Stimulated activated CD8-positive, alpha-beta memory T cell treated with anti-CD3 and anti-CD28 coated beads, Interleukin-7, amount 100 ng/mL, for 4 hours (primary cell): ENCODE measurements at places on chromosomes 1 and 21.

- DNase-seq, result no peak
These were observed 10.8 kb upstream of the ERMAP start for GRCh38 chr1:42806171-42806570.

GRCh38 chr1:181898773-181899172 is 162.7 kb downstream of the ZNF648 start:
- DNase-seq, result no peak

DNA sequence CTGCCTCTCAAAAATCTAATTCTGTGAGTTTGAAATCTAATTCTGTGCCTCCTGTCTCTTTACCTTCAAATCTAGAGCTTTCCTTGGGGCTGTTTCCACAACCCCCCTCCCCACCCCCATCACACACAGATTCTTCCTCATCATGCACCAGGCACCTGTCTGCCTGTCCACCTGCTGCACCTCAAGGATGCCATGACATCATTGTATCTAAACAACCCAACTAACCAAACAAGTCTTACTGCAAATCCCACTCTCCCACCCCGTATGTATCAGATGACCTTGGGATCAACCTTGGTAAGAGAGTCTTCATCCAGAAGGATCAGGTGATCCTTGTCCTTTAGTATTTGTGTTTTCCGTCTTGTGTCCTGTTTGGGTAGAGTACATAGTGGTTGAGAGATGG is 102.7 kb upstream of the SIM2 start:
- no peak for DNase-seq

DNA sequence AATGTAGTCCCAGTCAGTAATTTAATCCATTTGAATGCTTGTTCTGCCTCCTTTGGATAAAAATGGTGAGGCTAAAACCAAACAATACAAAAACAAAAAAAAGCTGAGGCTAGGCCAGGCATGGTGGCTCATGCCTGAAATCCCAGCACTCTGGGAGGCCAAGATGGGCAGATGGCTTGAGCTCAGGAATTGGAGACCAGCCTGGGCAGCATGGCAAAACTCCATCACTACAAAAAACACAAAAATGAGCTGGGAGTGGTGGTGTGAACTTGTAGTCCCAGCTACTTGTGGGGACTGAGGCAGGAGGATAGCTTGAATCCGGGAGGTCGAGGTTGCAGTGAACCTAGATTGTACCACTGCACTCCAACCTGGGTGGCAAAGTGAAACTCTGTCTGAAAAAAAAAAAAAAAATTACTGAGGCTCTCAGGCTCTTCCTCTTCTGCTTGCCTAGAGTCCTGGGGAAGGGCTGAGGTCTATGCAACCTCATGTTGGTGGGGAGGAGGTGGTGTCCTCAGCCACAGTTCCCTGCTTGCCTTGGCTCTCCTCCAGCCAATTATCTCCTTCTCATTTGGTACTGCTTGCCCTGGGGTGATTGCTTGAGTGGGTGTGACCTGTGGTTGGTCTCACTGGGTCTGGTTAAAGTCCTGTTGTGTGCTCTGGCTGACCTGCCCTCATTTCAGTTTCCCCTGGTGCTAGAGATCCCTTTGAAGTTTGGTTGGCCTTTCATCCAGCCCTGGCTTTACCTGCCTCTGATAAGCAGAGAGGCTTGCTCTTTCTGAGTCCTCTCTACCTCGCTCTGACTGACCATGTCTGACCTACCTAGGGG is 20.9 kb downstream of the S1PR1 start:
- no peak for DNase-seq

DNA sequence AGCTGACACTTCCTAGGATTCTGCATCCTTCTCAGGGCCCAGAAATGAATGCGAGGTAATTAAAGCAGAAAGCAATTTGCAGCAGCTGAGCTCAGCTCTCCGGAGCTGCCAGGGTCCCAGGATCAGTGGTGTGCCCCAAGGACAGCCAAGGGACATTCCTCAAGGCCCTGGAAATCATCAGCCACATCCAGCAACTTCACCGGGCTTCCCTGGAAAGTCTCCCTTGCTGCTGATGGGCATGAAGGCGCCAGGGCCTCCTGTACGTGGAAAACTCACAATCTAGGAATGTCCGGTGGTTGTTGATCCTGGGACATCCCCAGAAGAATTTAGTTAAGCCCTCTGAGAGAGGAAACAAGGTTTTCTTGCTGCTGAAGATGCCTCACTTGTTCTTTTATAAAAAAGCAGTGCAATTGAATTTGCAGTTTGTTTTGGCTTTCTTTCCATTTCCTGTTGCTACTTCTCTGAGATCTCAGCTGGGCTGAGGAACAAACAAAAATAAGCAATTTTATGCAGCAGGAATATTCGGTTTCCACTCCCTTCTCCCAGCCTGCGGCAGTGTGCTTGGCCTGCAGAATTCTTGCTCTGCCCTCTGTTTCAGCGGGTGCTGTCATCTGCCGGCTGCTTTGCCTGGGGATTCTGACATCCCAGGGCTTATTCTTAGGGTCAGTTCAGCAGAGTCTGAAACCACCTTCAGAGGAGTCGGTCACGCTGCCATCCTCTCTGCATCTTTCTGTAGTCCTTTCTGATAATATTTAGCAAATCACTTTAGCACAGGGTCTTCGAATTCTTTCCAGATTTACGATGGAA is 85.9 kb downstream of the TCP10L start:
- no peak for DNase-seq

DNA sequence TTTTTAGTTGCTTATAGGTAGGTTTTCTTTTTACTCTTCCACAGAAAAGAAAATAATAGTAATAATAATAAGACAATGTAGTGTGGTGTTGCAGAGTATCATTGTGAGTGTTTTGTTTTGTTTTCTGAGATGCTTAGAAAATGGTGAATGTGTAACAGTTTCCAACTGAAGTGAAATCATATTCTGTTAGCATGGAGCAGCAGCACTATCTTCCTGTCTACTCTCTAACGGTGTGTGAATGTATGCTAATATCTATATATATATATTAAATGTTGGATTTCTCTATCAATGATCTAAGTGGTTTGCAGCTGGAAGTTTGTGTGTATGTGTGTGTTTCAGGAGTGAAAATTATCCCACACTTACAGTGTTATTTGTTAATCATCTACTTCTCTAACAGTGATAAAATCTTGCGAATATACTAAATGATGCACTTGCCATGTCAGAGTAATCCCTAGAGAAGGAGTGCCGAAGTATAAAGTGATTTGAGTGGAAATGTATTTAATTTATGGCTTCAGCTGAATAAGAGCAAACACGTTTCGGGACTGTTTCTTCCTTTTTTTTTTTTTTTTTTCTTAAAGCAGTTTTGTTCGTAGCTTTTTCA is 377 bp downstream of the SAMD13 start:
- no peak for DNase-seq

- no peak for DNase-seq
These were observed 48.5 kb upstream of the OSBPL9 start for GRCh38 chr1:51568231-51568935.

DNA sequence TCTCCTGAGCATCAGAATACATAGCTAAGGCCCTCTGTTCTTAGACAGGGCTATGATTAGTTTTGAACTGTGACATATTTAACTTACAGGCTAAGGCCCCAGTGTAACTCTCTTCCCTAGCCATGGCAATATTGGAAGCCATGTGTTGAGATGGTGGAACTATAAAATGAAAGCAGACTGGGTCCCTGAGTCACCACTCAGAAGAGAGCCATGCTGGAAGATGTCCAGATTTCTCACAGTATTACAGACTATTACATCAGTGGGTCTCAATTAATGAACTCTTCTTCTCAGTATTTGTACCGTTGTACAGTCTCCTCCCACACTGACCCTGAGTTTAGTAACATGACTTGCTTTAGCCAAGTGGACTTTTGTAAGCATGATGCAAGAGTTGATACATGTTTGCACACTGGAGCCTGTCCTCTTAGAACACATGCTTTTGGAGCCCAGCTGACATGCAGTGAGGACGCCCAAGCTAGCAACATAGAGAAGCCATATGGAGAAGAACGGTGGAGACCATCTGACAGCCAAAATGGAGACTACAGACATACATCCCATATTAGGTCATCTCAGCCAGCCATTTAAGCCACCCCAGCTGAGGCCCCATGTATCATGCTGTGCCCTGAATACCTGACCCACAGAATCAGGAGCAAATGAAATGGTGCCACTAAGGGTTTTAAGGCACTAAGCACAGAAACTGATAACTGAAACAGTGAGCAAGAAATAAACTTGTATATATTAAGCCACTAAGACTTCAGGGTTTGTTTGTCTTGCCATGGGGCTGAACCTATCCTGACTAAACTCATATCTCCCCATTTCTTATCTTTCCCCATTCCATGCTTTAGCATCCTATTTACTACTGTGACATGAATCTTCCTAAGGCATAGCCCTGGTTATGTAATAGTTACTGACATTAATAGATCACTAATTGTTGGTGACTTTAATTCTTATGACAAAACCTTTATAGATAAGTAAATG is 24.4 kb downstream of the TBX15 start:
- no peak for DNase-seq

- no peak for DNase-seq
These were observed 31.7 kb upstream of the FNBP1L start for GRCh38 chr1:93416183-93416582.

DNA sequence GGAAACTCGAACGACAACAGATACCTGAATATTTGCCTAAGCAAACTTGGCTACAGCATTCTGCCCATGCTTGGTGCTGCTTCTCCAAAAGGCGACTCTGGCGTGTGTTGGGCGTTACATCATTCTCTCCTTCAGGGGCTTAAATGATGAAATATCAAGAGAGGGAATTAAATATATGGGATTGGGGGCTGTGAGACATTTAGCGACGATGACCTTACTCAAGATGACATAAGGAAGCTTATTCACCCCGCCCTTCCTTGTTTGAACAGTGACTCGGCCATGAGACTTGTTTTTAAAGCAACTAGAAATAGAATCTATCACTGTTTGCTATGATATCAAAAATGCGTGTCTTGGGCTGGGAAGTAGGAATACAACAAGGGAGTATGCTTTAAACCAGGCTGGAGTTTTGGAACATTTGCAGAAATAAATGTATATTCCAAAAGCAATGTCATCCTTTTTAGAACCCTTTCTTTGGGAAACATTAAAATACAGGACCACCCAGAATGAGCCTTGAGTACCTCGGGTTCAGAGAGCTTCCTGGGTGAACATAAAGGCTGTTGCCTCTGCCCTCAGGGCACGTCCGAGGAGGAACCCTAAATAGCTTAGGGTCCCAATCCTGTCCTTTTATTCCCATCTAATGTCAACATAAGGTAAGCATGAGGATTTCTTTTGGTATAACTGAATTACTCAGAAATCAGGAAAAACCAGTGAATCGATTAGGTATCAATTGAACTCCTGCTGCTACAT is 123.3 kb upstream of the SLC45A1 start:
- DNase-seq, result no peak

GRCh38 chr1:87123610-87124009 is 205.1 kb upstream of the LMO4 start:
- no peak for DNase-seq

DNA sequence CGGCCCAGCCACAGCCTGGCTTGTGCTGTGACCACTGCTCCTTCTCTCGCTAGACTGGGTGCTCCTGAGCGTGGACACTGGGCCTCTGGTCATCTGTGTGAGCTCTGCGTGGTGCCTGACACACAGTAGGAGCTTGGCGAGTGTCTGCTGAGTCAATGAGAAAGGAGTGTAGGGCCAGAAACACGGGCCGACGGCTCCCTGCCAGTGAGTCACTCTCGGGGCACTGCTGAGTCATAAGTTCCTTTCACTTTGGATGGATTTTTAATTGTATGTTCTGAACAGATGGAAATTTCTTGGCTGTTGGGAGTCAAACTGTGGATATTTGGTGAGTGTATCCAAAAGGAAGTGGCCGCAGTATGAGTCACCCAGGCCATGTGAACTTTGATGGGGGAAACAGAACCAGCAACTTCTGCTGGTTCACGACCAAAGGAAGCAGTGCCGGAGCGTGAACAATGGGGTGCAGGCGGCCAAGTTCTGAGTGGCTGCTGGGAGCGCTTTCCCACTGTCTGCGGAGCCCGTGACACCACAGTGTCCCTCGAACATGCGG is 41.0 kb upstream of the COL18A1 start:
- DNase-seq, result peak; percentile 7

DNA sequence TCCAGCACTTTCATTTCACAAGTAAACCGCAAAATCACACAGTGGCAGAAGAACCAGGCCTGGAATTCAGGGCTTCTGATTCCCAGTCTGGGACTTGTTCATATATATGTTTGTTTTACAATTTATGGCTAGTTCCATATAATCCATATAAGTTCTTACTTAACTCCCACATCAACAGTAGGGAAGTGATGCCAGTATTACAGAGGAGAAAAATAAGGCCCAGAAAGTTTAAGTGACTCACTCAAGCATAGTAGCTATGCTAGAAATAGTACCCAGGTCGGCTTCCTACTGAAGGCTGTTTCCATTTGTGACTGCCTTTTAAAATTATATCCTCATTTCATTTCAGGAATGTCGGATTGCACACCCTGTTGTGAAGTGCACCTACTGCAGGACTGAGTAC is 1.4 kb downstream of the FAM76A start:
- DNase-seq, result no peak

GRCh38 chr1:223012938-223013337 is 130.1 kb downstream of the TLR5 start:
- no peak for DNase-seq

GRCh38 chr1:115338457-115338820 is 390 bp upstream of the NGF start:
- DNase-seq, result no peak

DNA sequence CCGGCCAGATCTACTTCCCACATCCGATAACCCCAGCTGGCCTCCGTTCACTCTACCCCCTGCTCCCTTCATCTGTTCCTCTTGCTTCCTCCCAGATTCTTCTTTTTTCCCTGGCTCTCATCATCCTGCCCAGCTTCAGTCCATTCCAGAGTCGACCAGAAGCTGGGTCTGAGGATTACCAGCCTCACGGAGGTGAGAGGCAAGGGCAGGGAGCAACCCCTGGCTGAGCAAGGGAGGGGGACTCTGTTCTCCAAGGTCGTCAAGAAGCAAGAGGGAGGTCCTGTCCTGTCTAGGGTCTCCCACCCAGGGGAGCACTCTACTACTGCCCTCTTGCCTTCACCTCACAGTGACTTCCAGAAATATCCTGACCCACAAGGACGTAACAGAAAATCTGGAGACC is 3.9 kb downstream of the JTB start:
- DNase-seq, result no peak

- DNase-seq, result no peak
These were observed 43.2 kb upstream of the ARHGAP29 start for GRCh38 chr1:94280541-94280940.

GRCh38 chr1:97849345-97850340 is 71.2 kb downstream of the DPYD start:
- DNase-seq, result no peak

- peak; percentile 61 for DNase-seq
These were observed 12.7 kb downstream of the INSL5 start for GRCh38 chr1:66788231-66788939.

- no peak for DNase-seq
These were observed 127.3 kb downstream of the HHAT start for GRCh38 chr1:210455840-210456603.

GRCh38 chr1:222739929-222740328 is 2.9 kb downstream of the FAM177B start:
- DNase-seq, result no peak

GRCh38 chr1:37265786-37266667 is 208.4 kb upstream of the ZC3H12A start:
- DNase-seq, result no peak
